ENCODE measurements at places on chromosomes 3 and 15.

DNA sequence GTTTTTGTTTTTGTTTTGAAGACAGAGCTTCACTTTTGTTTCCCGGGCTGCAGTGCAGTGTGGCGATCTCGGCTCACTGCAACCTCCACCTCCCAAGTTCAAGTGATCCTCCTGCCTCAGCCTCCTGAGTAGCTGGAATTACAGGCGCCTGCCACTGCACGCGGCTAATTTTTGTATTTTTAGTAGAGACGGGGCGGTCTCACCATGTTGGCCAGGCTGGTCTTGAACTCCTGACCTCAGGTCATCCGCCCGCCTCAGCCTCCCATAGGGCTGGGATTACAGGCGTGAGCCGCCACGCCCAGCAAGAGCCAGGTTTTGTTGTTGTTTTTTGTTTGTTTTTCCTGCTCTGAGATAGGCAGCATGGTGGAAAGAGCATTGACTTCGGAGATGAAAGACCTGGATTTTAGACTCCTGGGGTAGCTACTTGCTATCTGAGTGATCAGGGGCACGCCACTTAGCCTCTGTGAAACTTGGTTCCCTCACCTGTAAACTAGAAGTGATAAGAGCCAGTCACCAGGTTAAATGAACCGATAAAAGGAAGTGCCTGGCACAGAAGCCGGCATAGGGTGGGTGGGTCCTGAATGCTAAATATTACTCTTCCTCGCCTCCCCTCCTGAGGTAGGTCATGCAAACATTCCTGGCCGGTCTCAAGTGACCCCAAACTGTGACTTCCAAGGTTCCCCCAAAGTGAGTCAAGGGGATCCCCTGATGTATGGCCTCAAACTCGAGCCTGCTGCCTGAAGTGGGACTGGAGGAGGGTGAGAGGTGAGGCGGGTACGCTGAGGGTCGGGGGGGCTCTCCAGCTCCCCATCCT lies 62.9 kb upstream of the MCF2L2 start:
- no peaks in the 10 kb centered on the region for H3K27me3 ChIP-seq
- no peaks in the 10 kb centered on the region for H3K36me3 ChIP-seq
- H3K27ac ChIP-seq, result no peak overlapping the region
- no peak overlapping the region for H3K4me3 ChIP-seq

DNA sequence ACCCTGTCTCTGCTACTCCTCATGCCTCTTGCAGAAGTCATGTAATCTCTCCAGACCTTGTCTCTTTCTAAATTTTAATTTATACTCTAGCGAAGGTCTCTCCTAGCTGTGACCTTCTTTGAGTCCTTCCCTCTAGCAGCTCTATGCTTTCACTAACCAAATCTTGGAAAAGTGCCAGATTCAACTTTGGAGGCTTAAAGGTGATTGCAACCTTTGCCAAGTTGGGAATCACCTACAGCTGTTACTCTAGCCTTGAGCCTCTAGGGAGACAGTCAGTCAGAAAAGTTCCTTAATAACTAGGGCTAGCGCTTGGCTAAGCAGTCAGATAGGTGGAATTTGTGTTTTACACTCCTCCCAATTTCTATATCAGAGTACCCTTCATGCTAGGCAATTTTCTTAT lies 46.1 kb upstream of the ABI3BP start:
- H3K4me1 ChIP-seq, result no peaks in the 10 kb centered on the region
- DNase-seq, result no peak
- no peak overlapping the region for H3K4me3 ChIP-seq
- no peaks in the 10 kb centered on the region for H3K27me3 ChIP-seq

DNA sequence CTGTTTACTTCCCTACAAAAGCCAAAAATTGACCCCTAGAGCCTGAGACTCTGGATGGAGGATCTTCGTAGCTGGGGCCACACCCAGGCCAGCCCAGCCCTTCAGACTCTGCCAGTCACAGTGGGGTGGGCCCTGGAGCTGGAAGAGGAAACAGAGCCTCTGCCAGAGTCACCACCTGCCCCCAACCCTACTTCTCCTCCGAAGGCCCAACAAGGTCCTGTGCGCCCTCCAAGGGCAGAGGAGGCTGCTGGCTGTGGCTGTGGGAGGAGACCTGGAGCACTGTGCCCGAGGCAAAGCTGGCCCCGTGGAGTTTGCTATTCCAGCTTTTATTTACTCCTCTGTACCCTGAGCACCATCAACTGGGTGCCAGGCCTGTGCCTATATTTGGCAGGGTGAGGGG lies 19.0 kb downstream of the CISH start:
- H3K27me3 ChIP-seq, result no peaks in the 10 kb centered on the region
- H3K4me3 ChIP-seq, result no peak overlapping the region
- DNase-seq, result no peak
- H3K27ac ChIP-seq, result peak overlapping the region; percentile 60

- no peak overlapping the region for H3K4me3 ChIP-seq
- H3K27ac ChIP-seq, result no peak overlapping the region
- no peak for DNase-seq
- no peaks in the 10 kb centered on the region for H3K27me3 ChIP-seq
- H3K36me3 ChIP-seq, result no peaks in the 10 kb centered on the region
- H3K4me1 ChIP-seq, result no peaks in the 10 kb centered on the region
Measured at GRCh38 chr3:144429719-144430121, 458.1 kb downstream of the DIPK2A start.
